ENCODE measurements at places on chromosomes 5 and 9.

DNA sequence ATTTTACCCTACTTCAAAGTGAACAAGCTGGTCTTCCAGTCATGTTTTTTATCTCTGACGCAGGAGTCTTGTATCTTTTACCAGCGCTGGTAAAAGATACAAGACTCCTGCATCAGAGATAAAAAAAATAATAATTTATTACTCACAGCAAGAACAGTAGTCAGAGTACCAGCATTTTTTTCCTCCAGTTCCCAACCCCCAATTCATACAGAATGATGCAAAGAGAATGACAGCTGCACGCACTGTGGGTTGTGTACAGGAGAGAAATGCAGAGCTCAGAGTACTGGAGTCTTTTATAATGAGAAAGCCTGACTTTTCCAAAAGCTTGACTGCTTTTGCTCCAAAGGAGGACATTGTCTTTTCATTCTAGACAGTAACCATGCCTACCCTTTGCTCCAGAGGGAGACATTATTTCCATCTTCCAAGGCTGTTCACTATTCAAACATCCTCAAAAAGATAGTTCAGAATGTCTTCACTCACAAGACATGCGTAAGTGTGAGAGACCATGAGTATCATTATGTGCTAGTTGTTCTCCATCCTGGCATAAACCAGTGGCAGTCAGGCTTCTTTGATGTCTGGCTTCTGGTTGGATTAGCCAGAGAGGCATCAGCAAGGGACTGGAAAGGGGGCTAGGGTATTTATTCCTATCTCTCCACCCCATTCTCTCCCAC, 14.3 kb upstream of the RANBP6 start:
- no peak for DNase-seq
- H3K27me3 ChIP-seq = peaks cover 2% of the 10 kb centered on the region
- no peaks in the 10 kb centered on the region for H3K4me1 ChIP-seq

- H3K4me3 ChIP-seq = no peak overlapping the region
- no peak overlapping the region for H3K27ac ChIP-seq
- DNase-seq = no peak
- H3K36me3 ChIP-seq = peaks cover 3% of the 10 kb centered on the region
- H3K4me1 ChIP-seq = no peaks in the 10 kb centered on the region
These were observed 145.7 kb upstream of the GNA14 start for GRCh38 chr9:77793849-77794248.

DNA sequence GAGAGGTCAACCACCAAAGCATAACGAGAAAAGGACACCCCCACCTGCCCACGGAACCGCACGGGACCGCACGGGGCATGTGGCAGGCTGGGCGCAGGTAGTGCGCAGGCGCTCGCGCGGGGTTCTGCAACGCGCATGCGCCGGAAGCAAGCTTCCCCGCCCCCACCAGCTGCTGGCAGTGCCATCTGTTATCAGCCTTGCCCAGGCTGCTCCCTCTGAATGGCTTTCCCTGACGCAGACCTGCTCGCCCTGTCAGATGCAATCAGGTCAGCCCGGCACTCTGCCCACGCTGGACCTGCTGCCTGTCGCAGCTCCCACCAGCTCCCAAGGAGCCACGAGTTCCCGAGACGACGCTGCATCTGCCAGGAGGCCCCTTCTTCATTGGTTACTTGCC, 22.8 kb downstream of the PTCH1 start:
- H3K27ac ChIP-seq = peak overlapping the region; percentile 96
- DNase-seq = no peak
- peak overlapping the region; percentile 9 for H3K4me3 ChIP-seq
- no peaks in the 10 kb centered on the region for H3K27me3 ChIP-seq
- no peaks in the 10 kb centered on the region for H3K36me3 ChIP-seq
- H3K4me1 ChIP-seq = peaks cover 44% of the 10 kb centered on the region

- peaks cover 12% of the 10 kb centered on the region for H3K27me3 ChIP-seq
- H3K4me1 ChIP-seq = peaks cover 5% of the 10 kb centered on the region
- H3K27ac ChIP-seq = no peak overlapping the region
- H3K4me3 ChIP-seq = no peak overlapping the region
- H3K36me3 ChIP-seq = no peaks in the 10 kb centered on the region
These were observed 469 bp upstream of the FIBCD1 start for GRCh38 chr9:130939405-130940026.

- no peaks in the 10 kb centered on the region for H3K27me3 ChIP-seq
- H3K4me1 ChIP-seq = peaks cover 19% of the 10 kb centered on the region
- no peak overlapping the region for H3K27ac ChIP-seq
- no peaks in the 10 kb centered on the region for H3K36me3 ChIP-seq
- no peak overlapping the region for H3K4me3 ChIP-seq
- no peak for DNase-seq
These were observed 182.2 kb downstream of the MAPKAP1 start for GRCh38 chr9:125524583-125525355.

- H3K36me3 ChIP-seq = no peaks in the 10 kb centered on the region
- DNase-seq = no peak
These were observed 124.3 kb downstream of the RASEF start for GRCh38 chr9:82938426-82939218.

DNA sequence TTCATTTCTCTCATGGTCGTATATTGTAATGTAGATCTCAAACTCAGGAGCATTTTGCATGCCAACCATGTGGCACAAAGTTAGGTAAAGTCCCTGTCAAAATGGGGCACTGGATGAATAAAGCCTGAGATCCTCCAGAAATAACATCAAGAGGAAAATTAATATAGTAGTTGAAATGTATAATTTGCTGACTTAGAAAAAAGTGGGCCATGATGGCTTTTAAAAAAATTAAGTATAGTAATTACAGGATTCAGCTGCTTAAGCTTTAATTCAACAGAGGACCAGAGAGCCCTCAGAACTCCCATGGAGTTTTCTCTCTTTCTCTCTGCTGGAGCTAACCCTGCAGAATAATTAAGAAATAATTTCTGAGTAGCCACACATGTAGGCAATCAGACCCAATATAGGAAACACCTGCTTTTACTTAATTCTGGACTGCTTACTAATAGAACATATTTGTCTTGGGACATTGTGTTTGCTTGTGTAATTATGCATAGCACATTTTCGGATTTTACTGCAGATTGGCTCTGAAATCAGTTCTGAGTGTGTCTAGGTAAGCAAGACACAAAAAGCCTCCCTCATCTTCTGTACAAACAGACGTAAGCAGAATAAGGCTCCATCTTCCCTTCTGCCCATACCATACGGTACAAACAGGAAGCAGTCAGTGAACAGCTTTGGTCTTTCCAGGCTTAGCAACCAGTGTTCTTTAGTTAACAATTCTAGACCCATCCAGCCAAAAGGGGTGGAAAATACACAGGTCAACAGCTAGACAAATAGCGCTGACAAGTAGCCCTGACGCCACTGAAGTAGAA, 26.5 kb upstream of the PCSK1 start:
- peaks cover 3% of the 10 kb centered on the region for H3K27me3 ChIP-seq
- DNase-seq = no peak

GRCh38 chr9:98401140-98402018, 145.9 kb upstream of the TBC1D2 start:
- no peaks in the 10 kb centered on the region for H3K4me1 ChIP-seq
- H3K36me3 ChIP-seq = no peaks in the 10 kb centered on the region
- DNase-seq = no peak
- H3K27me3 ChIP-seq = no peaks in the 10 kb centered on the region

- no peaks in the 10 kb centered on the region for H3K27me3 ChIP-seq
- H3K4me1 ChIP-seq = peaks cover 10% of the 10 kb centered on the region
- H3K27ac ChIP-seq = no peak overlapping the region
- H3K36me3 ChIP-seq = no peaks in the 10 kb centered on the region
These were observed 58.3 kb downstream of the NIPBL start for GRCh38 chr5:36934740-36935356.

DNA sequence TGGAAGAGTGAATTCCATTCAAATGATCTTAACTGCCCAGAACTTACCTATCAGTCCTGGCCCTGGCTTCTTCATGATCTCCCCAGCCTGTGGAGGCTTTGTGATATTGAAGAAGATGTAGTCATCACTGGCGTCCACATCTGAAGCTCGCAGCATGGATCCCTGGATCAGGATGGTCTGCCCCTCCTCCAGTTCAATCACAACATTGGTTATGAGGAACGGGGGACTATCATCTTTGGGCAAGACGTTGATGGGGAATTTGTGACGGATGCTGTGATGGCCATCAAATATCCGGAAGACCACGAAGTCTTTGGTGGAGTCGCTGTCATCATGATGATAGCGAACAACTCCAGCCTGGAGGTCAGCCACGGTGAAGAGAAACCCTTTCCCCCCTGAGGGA, 68.0 kb downstream of the FREM1 start:
- H3K27ac ChIP-seq = no peak overlapping the region
- no peaks in the 10 kb centered on the region for H3K36me3 ChIP-seq
